ENCODE measurements at places on chromosomes 4 and X.
A peak's percentile ranks its signal among the peaks of the same experiment; 100 is the strongest.

DNA sequence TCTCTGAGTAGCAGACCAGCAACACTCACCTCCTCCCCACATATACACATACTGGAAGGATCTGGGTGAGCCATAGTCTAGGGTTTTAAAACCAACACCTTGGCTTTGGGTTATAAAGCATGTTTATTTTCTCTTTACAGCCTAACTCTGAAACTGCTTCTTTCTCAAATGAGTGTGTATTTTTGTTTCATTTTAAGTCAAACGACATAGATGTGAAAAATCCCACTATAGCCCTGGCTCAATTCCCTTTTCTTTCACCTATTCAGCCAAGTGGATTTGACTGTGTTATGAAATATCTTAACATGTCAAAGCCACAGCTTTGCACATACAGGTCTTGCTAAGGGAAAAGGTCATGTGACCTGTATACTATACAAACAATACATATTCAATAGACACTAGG, 13.8 kb downstream of the NEXMIF start:
- no peak for DNase-seq

- peak; percentile 27 for DNase-seq
Observed at GRCh38 chrX:27186671-27187070, 276.5 kb downstream of the PPP4R3C start.

DNA sequence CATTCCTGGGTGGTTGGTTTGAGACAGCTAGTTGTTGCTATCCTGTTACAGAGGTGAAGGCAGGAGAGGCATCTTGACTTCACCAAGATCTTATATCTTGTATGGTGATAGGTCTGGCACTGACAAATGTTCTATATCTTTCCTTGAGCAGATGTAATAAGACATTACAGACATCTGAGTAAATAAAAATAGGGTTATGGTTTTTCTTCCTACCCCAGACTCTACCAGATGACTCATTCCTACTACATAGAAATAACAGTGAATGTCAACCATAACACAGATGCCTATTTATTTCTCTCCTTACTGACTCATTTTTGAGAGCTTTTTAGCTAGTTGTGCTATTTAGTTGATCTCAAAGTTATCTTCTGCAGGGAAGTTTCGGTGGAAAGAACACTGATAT, 21.9 kb downstream of the HNRNPH2 start:
- no peak for DNase-seq

- DNase-seq: no peak
Observed at GRCh38 chr4:17010426-17011087, 112.1 kb upstream of the LDB2 start.

DNA sequence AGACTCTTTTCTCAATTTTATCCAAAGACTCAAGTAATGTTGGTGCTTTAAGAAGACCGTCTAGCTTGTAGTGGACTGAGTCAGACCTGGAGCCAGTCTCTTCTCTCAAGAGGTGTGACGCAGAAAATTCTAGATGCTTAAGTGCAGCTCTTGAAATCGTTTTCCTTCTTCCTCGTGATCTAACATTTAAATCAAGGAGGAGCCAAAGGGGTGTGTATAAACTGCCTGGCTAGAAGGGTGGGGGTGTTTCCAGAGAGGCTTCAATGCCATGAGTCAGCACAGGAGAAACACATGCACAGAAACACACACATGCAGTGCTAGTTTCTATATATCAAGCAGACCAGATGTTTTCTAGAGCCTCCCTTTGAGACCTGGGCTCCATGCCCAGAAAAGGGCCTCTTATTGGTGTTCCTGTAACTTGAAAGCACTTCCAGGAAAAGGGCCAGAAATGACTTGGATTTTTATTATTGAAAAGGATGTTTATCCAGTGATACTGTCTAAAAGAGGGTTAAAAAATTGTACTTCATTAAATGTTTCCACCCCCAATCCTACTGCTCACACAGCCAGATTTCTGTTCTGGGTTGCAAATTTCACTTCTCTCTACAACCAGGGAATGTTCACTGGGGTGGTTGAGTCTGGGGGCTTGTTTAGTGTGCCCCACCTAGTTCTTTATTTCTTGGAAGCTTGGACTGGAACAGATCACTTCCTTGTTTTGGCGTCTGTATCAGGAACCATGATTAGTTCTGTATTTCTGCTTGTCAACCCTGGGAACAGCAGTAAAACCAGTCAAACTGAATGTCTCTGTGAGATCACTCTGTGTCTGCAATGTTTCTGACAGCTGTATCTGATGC, at the start of gene CLIC2:
TSS of gene CLIC2 (minus strand) at position 129 of the 851 bp plus-strand sequence. CDS start 187 bp downstream, outside the sequence.
- DNase-seq: no peak

DNA sequence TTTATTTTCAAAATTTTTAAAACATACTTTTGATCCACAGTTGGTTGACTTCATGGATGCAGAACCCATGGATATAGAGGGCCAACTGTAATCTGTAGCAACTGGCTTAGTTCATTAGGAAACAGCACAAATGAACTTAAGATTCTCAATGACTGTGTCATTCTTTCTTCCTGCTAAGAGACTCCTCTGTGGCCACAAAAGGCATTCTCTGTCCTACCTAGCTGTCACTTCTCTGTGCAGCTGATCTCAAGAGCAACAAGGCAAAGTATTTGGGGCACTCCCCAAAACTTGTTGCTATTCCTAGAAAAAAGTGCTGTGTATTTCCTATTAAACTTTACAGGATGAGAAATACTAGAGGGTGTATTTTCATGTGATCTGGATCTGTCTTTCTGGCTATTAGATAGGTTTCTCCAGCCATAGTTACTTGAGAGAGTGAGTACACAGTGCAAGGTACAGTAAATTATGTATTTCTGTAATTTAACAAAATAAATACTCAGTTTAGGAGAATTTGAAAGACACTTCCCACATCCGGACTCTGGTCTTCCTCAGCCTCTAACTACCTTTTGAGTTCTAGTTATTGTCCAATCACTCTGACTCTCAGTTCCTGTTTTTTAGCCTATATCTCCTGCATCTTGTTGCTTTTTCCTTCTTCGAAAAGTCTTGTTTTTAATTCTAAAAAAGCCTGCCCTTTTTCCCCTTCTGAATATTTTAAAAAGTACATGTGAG, 21.8 kb downstream of the TLR2 start:
- DNase-seq: no peak

DNA sequence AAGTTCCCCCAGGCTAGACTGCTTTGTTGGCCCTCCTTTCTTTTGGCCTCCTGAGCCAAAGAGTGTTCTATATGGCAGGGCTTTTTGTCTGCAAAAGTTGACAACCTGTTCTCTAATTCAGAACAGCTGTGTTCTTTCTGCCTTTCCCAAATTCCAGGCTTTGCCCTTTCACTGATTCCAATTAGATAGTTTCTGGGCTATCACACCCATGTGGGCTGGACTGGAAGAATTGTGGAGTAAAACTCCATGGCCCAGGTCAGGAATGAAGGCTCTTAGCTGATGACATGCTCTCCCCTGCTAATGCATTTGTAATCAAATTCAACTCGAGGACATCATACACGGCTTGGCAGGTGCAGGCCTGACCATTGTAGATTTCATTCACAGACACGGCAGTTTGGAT, 19.4 kb downstream of the BMP3 start:
- DNase-seq: no peak

DNA sequence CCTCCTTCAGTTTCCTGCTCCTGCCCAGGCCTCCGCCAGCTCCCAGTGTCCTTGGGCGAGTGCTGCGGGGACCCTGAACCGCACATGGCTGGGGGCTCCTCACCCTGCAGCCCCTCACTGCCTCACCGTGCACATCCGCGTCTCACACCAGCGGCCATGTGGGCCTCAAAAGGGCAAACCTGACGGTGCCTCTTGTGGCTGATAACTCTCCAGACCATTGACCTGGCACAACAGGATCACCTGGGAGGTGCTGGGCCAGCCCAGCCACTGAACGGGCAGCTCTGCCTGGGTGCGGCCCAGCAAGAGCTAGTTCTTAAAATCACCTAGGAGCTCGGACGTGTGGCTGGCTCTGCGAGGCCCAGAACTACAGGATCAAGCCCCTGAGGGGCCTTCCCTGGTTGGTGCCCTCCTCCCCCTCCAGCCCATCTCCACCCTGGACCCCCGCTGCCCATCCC, 4.1 kb upstream of the S100P start:
- no peak for DNase-seq

DNA sequence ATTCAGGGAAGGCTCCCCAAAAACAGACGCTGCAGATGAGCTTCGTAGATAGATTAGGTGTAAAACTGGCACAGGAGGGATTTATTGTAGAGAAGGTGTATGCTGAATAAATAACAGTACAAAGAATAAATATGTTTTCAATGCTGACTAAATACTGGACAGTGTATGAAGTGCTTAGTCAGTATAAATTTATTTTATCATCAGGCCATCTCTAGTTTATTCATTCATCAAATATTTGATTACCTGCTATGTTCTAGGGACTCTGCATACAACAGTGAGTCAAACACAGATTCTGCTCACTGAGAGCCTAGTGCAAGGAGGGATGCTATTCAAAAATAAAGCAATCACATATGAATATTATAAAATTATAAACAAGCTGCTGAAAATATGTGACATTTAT, 63.6 kb upstream of the TSPAN5 start:
- DNase-seq: no peak

DNA sequence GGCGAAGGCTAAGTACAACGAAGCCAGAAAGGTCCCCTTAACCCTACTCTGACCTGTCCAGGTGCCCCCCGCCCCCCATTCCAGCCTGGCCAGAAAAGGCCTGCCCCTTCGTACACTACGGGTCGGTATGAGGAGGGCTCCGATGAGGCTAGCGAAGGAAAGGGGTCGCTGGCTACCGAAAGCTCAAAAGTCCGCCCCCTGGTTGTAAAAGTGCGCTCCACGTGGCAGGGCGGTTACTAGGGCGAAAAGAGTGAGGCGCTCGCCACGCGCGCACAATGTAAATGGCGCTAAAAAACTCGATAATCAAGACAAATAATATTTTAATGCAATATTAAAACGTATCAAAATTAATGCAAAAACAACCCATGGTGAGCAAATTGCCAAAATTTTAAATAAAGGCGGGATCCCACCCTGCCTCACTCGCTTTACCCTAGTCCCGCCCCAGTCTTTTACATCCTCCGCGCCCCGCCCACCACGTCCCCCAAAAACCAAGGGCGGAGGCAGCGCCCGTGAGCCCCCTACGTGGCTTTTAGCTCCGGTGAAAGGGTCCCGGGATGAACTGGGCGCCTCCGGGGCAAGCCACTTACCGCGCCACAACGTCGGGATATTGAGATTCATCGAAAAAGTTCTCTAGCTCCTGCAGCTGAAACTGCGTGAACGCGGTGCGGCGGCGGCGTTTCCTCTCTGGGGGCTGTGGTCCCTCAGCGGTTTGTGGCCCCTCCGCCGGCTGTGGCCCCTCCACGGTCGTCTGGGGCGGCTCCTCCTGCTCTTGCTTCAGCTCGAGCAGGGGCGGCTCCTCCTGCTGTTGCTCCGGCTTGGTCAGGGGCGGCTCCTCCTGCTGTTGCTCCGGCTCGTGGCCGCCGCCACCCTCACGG, 929 bp downstream of the ESX1 start:
- DNase-seq: peak; percentile 40

- no peak for DNase-seq
Observed at GRCh38 chr4:110137829-110138228, 60.6 kb downstream of the ELOVL6 start.

- DNase-seq: no peak
Observed at GRCh38 chr4:104128850-104129213, 365.9 kb downstream of the CXXC4 start.

DNA sequence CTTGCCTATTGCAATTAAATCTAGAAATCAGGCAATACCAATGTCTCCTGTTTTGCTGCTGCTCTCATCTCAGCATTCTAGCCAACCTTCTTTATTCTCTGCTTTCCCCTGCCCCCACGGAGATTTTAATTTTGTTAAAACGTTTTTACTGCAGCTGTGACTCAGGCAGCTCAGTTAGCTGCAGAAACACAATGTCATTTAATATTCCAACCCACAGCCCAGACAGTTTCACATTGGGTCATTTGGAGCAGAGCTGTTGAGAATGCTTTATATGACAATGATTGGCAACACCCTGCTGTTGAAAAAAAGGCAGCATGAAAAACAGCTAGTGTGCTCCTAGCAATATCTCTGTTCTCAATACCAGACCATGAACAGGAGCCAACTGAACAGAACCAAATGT, 12.6 kb upstream of the SLC10A4 start:
- no peak for DNase-seq

GRCh38 chrX:7711167-7711566, 131.8 kb upstream of the VCX start:
- no peak for DNase-seq

DNA sequence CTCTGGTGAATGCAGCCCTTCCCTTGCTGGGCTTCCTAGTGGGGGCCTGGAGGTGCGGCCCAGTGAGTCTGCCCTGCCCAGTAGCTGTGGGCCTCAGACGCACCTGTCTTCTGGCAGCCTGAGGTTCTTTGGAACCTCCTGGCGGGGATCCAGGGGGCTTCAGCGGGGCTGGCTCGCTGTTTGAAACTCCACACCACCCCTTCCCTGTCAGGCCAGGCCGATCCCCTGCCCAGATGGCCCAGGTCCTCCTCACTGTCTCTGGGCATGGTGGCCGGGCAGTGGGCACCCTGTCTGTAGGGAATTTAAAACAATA, 10.7 kb upstream of the NKX1-1 start:
- no peak for DNase-seq

DNA sequence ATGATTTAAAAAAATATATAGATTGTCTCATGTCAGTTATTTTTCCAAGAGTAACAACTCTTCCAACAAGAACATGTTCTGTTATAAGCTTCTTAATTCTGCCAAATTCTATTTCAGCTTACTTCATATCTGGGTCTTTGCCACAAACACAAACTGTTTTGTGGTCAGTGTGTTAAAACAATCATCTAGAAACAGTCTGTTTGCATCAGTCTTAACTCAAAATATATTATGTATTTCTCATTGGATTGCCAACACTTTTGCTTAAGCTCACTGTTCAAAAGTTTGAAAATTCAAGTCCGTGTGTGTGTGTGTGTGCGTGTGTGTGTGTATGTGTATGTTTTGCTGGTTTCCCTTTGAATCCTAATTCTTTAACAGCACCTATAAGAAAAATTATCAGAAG, 752.3 kb upstream of the NDST4 start:
- no peak for DNase-seq

GRCh38 chr4:45120163-45120562, 393.8 kb upstream of the GNPDA2 start:
- DNase-seq: no peak

GRCh38 chr4:13455411-13455810, 28.7 kb downstream of the RAB28 start:
- no peak for DNase-seq

GRCh38 chrX:154719132-154719675, 31.7 kb downstream of the GAB3 start:
- DNase-seq: no peak

DNA sequence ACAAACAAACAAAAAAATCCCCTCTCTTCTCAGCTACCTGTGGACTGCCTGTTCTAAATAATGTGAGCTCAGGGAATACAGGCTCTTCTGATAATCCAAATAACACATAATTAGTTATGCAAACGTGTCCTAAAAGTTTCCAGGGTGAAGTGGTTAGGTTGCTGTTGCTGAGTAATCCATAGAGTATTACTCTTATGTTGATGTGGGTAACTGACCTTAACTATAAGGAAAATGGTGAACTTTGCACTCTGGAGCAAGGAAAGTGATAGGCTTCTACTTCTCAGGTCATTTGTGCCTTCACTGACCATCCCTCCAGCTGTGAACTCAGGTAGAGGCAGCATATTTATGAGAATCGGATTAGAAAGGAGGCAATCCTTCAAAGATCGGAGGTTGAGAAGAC, 19.9 kb downstream of the MSN start:
- no peak for DNase-seq

All from retina (tissue), 1 donor.